ENCODE measurements at places on chromosomes 3 and 15.

DNA sequence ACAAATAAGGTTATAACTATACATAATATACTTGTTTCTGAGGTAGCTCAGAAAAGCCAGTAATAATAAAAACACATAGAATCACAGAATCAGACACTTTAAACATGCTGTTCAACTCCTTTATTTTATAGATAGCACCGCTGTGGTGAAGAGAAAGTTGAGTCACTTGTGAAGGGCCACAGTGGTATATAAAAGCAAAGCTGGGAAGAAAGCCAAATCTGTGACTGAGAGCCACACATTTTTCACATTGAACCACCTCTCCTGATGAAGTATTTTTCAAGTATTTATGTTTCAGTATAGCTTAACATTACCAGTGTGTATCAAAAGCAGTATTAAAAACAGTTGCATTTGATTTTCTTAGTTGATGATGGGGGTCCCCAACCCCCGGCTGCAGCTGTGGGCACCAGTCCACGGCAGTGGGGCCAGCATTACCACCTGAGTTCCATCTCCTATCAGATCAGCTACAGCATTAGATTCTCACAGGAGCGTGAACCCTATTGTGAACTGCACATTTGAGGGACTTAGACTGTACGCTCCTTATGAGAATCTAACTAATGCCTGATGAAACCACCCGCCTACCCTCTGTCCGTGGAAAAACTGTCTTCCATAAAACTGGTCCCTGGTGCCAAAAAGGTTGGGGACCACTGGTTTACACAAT lies 46.2 kb downstream of the TBL1XR1 start:
- DNase-seq: peak; percentile 76

DNA sequence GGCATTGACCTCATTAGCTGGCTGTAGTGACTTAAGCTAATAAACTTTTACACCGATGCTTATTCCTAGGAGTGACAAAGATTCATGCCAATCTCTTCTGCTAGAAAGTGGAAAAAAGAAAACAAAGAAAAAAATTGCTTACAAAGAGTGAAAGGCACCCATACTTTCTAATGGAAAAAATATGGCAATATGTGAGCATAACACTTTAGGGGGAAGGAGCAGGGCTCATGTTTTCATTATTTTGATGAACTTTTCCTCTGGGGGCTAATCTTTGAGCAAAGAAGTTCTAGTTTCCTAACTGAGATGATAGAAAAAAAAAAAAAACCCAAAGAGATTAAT lies 94.8 kb upstream of the THRB start:
- no peak for DNase-seq

- DNase-seq: no peak
Observed at GRCh38 chr3:67329358-67329757, 325.1 kb downstream of the SUCLG2 start.

- DNase-seq: no peak
Observed at GRCh38 chr3:102348904-102349303, 85.9 kb upstream of the ZPLD1 start.

- DNase-seq: no peak
Observed at GRCh38 chr15:37967788-37968187, 33.3 kb downstream of the TMCO5A start.
